ENCODE measurements at places on chromosomes 4 and X.

- DNase-seq = no peak
These were observed 15.1 kb upstream of the CLDN24 start for GRCh38 chr4:183337349-183337748.

DNA sequence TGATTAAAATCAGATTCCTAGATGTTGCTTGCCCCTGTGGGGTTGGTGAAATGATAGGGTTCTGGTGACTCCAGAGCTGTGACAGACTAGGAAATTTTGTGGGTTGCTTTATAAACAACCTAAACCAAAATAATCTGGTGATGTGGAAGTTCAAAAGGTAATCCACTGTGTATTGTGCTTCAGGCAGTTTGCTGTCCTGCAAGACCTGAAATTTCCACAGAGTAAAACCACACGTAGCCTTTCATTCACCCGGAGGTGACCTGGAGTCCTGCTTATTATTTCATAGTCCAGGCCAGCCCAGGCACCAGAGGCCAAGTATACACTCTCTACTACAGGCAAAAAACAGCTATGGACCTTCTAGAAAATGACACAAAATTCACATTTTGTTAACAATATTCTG, 114.6 kb upstream of the CBR4 start:
- no peak for DNase-seq

- no peak for DNase-seq
These were observed 24.4 kb upstream of the CYP4V2 start for GRCh38 chr4:186166852-186167512.

DNA sequence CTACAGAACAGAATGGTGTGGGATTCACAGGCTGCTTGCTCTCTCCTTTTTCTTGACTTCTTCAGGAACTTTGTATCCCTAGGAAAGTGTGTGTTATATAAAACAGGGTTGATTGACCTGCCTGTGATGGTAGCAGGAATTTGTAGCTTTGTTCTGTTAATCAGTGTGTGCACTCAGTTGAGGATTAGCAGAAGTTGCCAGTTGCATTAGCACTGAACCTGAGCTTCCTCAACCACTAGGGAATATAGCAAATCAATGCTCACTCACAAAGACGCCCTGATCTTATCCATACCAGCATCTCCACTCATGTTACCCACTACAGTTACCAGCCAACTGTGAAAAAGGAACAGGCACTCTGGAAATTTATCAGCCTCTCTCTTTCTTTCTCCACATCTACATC, 319.1 kb upstream of the EMCN start:
- no peak for DNase-seq

DNA sequence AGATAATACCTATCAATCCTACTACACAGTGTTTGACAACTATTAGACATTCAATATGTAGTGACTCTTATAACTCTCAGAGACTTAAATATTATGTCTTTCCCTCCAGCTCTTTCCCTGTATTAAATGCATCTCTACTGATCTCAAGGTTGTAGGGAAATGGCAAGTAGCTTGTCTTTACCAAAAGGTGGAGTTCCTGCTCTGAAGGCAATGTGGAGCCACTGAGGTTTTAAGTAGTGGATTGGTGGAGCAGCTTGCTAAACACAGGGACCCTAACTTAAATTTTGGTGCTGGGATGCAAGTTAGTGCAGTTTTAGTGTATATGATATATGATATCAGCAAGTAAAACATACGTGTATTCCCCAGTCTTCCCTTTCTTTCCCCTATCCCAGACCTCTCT, 13.1 kb downstream of the FNIP2 start:
- no peak for DNase-seq
